ENCODE measurements at places on chromosomes 11 and 22.

DNA sequence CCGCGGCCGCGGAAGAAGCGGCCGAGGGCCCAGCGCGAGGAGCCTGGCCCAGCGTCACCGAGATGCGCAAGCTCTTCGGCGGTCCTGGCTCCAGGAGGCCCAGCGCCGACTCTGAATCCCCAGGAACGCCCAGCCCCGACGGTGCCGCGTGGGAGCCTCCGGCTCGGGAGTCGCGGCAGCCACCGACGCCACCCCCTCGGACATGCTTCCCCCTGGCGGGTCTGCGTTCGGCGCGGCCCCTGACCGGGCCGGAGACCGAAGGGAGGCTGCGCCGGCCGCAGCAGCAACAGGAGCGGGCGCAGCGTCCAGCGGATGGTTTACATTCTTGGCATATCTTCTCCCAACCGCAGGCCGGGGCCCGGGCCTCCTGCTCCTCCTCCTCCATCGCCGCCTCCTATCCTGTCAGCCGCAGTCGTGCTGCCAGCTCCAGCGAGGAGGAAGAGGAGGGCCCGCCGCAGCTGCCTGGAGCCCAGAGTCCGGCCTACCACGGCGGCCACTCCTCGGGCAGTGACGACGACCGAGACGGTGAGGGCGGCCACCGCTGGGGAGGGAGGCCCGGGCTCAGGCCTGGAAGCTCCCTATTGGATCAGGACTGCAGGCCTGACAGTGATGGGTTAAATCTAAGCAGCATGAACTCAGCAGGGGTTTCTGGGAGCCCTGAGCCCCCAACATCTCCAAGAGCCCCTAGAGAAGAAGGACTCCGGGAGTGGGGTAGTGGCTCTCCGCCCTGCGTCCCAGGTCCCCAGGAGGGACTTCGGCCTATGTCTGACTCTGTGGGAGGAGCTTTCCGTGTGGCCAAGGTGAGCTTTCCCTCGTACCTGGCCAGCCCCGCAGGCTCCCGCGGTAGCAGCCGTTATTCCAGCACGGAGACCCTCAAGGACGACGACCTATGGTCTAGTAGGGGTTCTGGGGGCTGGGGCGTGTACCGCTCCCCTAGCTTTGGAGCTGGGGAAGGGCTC lies 1.2 kb downstream of the ARHGEF17 start:
- no peak for DNase-seq

DNA sequence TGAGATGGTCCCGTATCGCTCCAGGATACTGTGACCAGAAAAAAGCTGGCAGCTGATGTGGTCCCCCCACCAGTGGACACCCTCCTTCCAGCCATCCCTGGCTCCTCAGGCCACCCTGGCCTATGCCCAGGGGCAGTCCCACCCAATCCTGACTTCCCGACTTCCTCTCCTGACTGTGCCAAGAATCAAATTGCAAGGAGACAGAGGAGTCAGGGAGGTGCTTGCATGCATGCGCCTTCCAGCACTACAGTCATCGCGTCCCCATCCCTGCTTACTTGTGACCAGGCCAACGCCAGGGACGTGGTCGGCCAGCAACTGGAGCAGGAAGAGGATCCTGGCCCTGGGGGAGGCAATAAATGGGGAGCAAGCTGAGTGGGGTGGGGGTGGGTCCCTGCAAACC lies 3.6 kb upstream of the FREY1 start:
- no peak for DNase-seq

DNA sequence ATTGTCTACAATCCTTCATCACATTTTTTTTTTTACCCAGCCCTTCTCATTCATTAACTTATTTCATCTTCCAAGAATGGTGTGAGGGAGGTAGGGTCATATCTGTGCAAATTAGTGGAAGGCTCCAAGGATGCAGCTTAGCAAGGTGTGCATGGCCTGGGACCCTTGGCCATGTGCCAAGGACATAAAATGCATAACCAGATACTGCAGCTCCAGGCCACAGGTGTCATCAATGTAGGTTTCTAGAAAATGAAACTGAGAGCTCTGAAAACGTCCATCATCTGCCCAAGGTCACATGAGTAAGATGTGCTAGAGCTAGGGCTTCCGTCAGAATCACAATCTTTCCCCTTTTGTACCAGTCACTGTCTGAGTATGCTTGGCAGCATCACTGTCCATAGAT lies 29.8 kb downstream of the ANKK1 start:
- no peak for DNase-seq

DNA sequence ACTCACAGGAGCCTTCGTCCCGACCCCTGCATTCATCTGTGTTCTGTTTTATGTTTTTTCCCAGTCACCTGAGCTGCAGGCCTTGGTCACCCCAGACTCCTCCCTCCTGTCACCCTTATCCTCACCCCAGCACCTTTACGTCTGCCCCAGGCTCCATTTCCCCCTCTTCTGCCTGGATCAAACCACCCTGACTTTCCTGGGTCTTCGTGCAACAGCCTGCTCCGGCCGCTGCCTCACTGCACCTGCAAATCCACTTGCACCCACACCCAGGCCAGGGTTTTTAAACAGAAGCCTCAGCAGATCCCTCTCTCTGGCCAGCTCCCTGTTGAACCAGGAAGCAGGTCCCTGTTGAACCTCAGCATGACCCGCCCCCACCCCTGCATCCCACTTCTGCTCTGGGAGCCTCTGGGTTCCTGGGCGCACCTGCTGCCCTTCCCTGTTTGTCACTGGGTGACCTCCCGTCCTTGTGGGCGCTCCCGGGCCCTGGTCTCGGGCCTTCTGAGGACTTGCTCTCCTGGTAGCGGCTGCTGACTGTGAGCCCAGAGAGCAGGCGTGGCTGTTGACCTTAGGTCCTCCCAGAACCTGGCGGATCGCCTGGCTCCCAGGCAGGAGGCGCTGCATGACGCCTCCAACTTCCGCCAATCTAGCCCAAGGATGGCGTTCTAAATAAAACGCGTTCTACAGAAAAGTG lies 12.8 kb downstream of the MAPK8IP2 start:
- DNase-seq = no peak

GRCh38 chr22:43654271-43654670 lies 157.8 kb downstream of the EFCAB6 start:
- no peak for DNase-seq

All from right renal cortex interstitium (tissue), 3 donors.